Body of pancreas (tissue), 4 donors: ENCODE measurements at places on chromosomes 16 and 17.

DNA sequence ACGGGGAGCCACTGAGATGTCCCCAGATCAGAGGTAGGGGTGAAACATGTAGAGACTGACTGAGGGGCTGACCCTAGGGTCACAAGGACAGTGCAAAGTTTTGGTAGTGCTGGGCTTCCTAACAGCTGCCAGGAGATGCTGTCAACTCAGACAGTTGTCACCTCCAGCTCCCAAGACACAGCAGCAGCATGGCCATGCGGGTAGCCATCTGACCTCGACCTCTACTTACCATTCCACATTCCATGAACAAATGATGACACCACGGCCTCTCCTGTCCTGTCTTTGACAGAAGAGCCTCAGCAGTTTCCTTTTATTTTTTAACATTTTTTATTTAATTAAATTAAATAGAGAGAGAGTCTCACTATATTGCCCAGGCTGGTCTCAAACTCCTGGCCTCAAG is 65.3 kb upstream of the NFAT5 start:
- no peak for DNase-seq

- DNase-seq, result no peak
Measured at GRCh38 chr16:2846511-2847310, 11.3 kb downstream of the PRSS22 start.

GRCh38 chr17:50346313-50347116 is 589 bp downstream of the XYLT2 start:
- peak; percentile 50 for DNase-seq

- no peak for DNase-seq
Measured at GRCh38 chr16:49930841-49931240, 74.9 kb upstream of the ZNF423 start.

DNA sequence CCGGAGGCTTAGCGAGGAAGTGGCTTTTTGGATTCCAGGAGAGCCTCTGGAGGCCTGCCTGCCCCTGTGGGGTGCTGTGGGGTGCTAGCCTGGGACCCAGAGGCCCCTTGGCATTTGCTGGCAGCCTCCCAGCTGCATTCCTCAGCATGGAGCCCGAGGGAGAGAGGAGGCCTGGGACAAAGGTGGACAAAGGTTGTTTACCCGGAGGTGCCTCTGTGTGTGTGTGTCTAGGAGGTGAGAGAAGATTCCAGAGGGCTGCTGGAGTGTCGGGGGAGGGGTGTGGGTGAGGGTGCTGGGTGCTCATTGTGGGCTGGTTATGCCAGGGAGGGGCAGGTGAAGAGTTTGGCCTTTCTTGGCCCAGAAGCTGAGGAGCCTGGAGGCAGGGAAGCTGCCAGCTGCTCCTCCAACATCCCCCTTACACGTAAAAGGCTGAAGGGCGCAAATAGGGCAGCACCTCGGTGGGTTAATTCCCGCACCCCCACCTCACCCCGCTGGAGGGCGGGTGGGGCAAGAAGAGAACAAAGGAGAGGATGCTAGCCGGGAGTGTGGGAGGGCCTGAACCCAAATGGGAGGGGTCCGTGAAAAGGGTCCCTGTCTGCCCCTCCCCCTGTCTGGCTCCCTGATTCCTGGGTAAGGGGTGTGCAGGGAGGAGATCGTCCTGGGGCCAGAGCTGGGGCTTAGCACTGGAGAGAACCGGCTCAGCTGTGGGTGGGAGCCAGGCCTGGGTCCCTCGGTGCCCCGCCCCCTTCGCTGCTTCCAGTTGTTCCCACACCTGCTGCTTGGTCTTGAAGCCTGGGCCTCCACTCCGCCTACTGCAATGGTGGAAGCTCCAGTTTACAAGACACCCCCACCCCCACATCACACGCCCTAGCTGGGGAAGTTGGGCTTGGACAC is 9.9 kb downstream of the HEXIM2 start:
- DNase-seq, result peak; percentile 45

DNA sequence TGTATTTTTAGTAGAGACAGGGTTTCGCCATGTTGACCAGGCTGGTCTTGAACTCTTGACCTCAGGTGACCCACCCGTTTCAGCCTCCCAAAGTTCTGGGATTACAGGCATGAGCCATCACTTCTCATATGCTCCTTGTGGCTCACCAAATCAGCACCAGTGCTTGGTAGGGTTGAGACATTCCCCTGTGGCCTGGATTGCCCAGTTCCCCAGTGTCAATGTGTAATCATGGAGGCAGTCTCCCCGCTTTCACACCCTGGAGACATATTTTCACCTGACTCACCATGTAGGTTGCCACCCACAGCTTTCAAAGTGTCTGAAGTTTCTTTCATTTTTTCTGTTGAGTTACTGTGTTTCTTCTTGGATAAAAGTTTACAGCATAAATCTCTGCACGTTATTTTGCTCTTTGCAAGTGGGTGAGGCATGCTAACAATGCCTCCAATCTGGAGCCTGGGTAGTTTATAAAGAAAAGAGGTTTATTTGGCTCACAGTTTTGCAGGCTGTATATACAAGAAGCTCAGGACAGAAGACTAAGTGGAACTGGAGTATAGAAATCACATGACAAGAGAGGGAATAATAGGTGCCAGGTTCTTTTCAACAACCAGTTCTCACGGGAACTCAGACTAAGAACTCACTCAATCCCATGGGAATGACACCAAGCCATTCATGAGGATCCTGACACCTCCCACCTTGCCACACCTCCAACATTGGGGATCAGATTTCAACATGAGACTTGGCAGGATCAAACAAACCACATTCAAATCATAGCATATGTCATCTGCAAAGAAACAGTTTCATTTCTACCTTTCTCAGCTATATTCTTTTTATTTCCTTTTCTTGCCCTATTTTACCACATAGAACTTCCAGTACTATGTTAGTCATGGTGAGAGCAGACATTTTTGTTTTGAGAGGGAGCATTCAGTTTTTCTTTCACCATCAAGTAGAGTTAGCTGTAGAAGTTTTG is 113.2 kb downstream of the PHKB start:
- DNase-seq, result no peak

DNA sequence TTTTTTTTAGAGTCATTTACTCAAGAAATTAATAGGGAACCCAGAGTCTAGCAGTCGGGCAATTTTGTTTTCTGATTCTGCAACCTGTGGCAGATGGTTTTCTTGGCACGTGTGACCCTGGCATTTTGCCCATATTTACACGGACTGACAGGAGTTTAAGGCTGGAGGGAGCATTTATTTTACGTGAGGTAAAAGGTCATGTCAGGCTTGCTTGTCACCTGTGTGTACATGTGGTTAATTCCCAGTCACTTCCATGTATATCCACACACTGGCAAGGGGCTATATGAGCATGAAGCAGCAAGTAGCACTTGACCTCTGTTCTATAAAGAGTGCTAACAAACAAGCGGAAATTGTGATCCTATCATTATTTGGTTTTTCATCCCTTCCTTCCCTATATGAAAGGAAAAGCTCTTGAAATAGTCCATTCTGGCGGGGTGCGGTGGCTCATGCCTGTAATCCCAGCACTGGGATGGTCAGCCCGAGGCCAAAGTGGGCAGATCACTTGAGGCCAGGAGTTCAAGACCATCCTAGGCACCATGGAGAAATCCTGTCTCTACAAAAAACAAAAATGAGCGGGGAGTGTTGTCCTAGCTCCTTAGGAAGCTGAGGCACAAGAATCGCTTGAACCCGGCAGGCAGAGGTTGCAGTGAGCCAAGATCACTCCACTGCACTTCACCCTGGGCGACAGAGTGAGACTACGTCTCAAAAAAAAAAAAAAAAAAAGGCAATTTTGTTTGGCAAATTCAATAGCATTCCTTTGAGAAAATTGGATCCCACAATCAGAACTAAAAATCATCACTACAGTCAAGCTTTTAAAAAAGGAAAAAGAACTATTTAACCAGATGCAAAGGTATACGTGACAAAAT is 2.1 kb downstream of the SPAG9 start:
- DNase-seq, result peak; percentile 95

DNA sequence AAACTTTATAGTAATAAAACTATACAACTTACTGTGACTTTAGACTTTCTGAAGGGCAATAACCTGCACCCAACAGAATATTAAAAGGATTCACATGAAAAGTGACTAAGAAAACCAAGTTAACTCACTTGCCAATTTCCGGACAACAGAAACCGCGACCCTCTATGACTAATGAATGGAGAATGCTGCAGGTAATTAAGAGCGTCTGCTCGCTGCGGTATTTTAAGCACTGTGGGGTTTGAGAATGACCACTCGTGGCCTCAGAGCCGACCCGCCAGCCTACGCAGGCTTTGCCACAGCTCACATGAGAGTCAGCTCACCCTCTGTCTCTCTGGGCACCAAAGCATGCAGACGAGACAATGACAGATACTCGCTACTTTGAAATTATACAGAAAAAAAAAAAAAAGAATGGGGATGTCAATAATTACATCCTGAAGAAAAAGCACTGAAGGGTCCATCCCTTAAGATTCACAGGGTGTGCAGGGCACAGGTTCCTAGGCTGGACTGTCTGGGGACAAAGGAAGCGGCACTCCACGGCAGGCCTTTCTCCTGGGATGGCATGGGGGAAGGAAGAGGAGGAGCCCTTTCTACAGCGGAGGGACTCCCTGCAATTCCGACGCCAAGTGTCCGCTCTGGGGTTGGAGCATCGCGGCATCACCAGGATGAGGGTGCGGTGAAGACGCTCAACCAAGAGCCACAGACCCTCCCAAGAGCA is 35.0 kb downstream of the ZCCHC14 start:
- no peak for DNase-seq
